Effector memory CD4-positive, alpha-beta T cell (primary cell): ENCODE measurements at places on chromosomes 3 and 15.

DNA sequence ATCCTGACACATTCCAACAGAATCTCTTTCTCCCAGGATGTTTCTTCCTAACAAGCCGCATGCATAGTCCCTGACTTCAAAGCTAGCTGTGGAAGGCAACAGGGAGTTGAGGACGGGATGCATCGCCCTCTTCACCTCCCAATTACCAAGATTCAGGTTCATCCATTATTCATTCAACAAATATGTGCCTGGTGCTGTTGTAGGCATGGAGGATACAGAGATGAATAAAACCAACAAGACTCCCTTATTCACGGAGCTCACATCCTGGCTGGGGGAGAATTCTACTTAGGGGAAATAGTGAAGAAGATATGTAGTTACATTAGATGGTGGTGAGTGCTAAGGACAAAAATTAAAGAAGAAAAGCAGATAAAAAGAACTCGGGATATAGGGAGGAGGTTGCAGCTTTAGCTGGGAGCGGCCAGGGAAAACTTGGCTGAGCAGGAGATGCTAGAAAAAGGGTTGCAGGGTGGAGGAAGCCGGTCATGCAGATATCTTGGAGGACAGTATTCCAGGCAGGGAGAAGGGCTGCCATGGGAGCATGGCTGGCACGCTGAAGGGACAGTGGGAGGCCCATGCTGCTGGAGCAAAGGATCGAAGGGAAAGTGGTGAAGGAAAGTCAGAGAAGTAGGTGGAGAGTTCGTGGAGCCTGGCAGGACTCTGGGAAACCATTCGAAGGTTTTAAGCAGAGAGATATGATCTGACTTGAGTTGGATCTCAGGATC is 5.0 kb downstream of the ITGB5 start:
- peaks cover 11% of the 10 kb centered on the region for H3K27me3 ChIP-seq
- no peak overlapping the region for H3K4me3 ChIP-seq
- peaks cover 5% of the 10 kb centered on the region for H3K4me1 ChIP-seq
- no peak overlapping the region for H3K27ac ChIP-seq
- no peaks in the 10 kb centered on the region for H3K36me3 ChIP-seq

GRCh38 chr15:101536166-101536874 is 46.8 kb upstream of the PCSK6 start:
- H3K27me3 ChIP-seq = no peaks in the 10 kb centered on the region
- H3K4me3 ChIP-seq = no peak overlapping the region
- no peaks in the 10 kb centered on the region for H3K36me3 ChIP-seq

GRCh38 chr3:2362122-2362521 is 263.5 kb downstream of the CNTN4 start:
- H3K4me1 ChIP-seq = no peaks in the 10 kb centered on the region
- DNase-seq = no peak
- H3K36me3 ChIP-seq = no peaks in the 10 kb centered on the region
- H3K27ac ChIP-seq = no peak overlapping the region
- H3K4me3 ChIP-seq = no peak overlapping the region

DNA sequence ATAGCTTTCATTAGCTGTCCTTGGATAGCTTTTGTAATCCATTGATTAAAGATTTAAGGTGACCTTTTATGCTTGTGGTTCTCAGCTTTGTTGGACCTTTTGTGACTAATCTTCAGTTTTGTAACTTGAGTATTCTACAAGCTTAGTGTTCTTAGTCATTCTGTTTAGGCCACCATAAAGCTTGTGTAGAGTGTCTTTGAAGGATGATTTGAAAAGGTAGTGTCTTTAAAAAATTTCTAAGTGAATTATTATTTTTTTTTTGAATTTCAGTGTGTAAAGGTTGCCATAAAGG is 7.5 kb downstream of the MORF4L1 start:
- peaks cover 22% of the 10 kb centered on the region for H3K36me3 ChIP-seq
- no peak overlapping the region for H3K4me3 ChIP-seq
- H3K4me1 ChIP-seq = peaks cover 21% of the 10 kb centered on the region
- no peak for DNase-seq
- H3K27me3 ChIP-seq = no peaks in the 10 kb centered on the region
- no peak overlapping the region for H3K27ac ChIP-seq

- no peak for DNase-seq
- H3K27ac ChIP-seq = no peak overlapping the region
- H3K36me3 ChIP-seq = peaks cover 54% of the 10 kb centered on the region
- peaks cover 38% of the 10 kb centered on the region for H3K4me1 ChIP-seq
- H3K4me3 ChIP-seq = no peak overlapping the region
- no peaks in the 10 kb centered on the region for H3K27me3 ChIP-seq
These were observed 24.9 kb downstream of the CXCR6 start for GRCh38 chr3:45968149-45968548.
